Activated T-helper 1 cell treated with Interleukin-2 at 50 U/mL for 16 hours (primary cell): ENCODE measurements at places on chromosomes 16 and 17.

GRCh38 chr17:81396722-81397313, 1.6 kb downstream of the BAHCC1 start:
- no peak for DNase-seq

DNA sequence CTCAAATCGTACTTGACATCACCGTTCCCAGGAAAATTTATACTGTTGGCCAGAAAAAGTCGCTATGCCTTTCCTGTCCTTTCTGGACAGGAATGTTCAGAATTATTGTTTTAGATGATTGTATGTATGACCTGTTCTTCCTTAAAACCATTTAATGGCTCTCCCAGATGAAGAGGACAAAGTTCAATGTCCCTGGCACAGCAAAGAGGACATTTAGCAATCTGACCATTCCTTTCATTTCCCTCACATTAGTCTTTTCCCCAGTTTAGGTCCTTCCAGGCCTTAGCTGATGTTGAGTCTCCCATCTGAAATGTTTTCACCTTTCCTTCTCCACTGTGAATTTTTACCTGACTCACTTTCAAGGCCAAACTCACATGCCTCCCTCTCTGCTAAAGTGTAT, 938.9 kb downstream of the CDH11 start:
- no peak for DNase-seq

- no peak for DNase-seq
Measured at GRCh38 chr17:7587420-7588151, 2.3 kb downstream of the SOX15 start.

DNA sequence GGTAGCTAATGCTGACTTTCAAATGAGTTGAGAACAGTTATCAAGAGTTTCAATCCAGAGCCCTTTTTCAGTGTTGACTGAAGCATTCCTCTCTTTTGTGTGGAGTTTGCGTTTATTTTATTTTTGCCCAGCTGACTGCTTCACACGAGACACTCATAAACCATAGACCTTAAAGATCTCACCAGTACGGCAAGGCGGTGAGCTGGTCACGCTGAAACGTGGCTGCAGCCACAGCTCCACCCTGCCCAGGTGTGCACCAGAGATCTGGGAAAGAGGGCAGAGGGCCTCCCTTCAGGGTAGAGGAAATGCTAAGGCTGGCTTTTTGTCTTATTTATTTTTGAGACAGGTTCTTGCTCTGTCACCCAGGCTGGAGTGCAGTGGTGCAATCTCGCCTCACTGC, 112.2 kb downstream of the AATF start:
- no peak for DNase-seq

DNA sequence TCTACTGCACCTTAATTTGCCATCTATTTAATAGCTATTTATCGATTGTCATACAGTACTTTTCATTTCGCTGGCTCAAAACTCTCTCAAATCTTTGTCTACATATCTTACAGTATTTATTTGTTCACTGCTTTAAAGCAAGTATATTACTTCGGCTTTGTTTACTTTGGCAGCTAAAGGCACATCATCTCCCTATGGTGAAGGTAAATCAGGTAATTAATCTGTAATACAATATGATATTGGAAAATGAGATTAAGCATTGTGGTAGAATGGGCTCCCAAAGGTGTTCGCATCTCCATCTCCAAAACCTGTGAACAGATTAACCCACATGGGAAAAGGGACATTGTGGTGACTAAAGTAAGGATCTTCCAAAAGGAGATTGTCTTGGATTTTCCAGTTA, 6.5 kb downstream of the TMEM170A start:
- no peak for DNase-seq

GRCh38 chr16:56337858-56338325, 87.5 kb downstream of the AMFR start:
- no peak for DNase-seq

DNA sequence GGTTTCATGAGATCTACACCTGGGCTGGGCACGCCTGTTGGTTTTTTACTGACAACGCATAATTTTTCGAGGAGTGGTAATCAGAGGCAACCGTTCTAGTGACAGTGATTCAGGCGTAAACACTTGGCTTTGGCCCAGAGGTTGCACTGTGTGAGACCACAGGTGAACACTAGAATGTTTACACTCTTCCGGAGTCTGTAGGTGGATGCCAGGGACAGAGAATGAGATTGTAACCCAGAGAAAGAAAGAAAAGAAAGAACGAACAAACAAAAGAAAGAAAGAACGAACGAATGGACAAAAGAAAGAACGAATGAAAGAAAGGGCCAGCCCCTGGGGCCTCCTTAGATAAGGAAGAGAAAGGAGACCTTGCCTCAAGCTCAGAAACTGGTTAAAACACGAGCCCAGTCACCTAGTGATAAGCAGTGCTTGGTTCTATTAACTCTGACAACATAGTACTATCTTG, 113.2 kb downstream of the PRKCB start:
- DNase-seq, result peak; percentile 56

DNA sequence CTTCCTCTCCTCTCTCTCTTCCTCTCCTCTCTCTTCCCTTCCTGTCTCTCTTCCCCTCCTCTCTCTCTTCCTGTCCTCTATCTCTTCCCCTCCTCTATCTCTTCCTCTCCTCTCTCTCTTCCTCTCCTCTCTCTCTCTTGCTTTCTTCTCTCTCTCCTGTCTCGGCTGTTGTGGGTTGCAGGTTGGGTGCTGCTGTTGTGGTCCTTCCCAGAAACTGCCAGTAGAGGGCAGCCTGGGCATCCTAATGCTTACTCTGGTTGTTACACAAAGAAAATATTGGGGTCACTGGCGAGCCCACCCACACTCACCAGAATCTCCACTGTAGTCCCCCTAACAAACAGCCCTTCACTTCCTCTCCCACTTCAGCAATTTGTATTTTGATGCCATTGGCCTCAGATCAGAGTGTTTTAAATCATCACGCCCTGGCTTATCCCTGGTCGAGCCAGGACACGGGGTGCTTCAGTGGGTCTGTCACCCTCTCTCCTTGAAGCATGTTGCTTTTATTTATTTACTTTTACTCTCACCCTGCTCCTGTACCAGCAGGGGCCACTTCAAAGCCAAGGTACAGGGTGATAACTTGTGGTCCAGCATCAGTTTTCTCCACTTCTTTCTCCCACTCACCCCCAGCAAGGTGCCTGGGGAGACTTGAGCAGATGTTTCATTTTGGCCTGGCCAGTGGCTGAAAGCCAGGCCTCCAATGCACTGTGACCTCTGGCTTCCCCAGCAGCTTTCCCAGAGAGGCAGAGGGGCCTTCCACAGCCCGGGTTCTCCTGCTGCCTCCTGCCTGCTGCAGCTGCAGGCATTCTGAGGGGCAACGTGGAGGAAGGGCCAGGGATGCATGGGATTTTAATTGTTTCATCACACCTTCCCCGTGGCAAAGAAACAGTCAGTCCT, 4.7 kb upstream of the MMP15 start:
- no peak for DNase-seq
